AG04450 (cell line): ENCODE measurements at places on chromosomes 11 and 22.

- no peak for DNase-seq
These were observed 950.9 kb upstream of the CNTN5 start for GRCh38 chr11:98069861-98070260.

DNA sequence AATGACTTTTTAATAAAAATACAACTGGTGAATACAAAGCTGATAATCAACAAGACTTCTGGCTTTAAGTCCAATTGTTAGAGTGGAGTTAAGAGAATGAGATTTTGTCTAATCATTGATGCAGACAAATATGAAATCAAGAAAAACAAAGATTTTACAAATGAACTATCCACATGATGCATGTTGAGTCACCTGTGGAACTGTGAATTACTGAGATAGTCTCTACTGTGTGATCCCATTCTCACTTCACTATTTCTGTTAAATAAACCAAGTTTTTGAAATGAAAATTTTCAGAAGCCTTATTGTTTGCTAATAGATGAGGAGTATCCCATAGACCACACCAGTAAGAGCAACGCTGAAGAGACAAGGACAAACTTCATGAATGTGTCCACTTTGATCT is 8.4 kb upstream of the CTSC start:
- DNase-seq, result no peak

DNA sequence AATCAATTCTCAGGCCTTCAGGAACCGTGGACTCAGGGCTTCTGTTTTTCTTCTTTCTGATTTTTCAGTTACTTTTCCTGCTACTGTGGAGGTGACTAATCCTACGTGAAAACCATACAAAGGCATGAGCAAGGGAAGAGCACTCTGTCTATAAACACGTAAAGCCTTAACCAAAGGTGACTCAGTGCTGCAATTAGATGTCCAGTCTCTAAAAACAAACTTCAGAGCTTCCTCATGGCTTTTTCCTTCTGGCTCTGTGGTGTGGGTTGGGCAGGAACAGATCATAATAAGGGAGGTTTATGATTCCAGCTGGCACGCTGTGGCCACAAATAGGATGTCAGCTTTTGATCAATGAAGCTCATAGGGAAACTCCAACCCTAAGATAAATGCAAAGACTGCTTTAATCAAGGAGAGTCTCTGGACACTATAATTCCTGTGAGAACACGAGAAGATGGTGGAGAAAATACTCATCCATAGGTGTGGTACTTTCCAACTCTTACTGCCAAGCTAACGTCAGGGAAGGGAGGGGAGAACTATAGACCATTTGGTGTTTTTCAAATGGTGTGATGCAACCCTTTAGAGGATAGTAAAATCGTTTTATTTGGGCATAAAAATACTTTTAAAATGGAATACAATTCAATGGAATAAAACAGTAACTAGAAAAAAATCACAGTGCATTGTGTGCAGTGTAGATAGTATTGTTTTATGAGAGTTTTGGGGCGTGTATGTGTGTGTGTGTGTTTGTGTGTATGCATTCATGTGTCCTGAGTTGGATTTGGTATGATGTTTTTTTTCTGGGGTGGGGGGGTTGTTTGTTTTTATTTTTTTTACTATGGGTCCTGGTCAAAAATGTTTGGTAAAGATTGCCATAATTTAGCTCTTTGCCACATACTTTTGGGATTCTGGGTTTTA is at the start of gene NXPE2:
Gene NXPE2, plus strand, starts transcription at position 403 of the 912 bp plus-strand sequence. Its CDS starts 49 bp downstream, at position 452.
- DNase-seq, result peak; percentile 3

- DNase-seq, result no peak
These were observed 419.7 kb upstream of the CNTN5 start for GRCh38 chr11:98600786-98601773.

DNA sequence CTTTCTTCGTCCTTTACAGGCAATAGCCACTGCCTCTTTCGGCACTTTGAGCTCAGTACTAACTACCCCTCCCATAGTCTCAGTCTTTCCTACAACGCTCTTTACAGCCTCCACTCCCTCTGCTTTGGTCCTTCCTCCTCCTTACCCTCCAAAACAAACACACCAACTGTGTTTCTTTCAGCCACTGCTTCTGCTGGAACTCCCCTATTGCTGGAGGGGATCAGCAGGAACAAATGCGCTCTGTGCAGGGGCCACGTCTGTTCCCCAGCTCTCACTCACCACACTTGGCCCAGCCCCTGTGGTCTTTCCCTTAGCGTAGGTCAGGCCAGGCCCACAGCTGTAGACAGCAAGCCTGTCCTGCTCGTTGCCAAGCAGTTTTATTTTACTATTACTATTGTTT is 42.3 kb downstream of the PC start:
- no peak for DNase-seq

DNA sequence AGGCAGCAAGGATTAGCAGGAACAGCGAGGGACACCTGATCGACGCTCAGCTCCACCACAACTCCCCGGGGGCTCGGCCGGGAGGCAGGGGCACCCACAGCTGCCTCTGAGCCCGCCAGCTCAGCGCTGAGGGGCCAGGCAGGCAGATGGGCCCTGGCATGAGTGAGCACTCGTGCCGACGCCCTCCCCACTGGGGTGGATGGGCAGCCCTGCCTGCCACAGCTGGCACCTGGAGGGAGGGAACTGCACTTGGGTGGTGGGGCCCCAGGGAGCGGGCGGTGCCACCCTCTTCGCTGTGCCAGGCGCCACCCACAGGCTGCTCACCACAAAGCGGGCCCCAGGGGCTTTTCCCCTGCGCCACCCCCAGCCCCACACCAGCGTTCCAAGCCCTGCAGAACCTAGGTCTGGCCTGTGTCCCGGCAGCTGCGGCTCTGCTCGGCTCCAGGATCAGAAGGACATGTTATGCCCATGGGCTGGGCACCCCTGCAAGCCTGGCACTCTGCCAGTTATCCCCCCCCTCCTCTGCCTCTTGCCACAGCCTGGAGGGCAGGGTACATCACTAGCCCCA is 28.8 kb downstream of the WNT7B start:
- DNase-seq, result no peak

DNA sequence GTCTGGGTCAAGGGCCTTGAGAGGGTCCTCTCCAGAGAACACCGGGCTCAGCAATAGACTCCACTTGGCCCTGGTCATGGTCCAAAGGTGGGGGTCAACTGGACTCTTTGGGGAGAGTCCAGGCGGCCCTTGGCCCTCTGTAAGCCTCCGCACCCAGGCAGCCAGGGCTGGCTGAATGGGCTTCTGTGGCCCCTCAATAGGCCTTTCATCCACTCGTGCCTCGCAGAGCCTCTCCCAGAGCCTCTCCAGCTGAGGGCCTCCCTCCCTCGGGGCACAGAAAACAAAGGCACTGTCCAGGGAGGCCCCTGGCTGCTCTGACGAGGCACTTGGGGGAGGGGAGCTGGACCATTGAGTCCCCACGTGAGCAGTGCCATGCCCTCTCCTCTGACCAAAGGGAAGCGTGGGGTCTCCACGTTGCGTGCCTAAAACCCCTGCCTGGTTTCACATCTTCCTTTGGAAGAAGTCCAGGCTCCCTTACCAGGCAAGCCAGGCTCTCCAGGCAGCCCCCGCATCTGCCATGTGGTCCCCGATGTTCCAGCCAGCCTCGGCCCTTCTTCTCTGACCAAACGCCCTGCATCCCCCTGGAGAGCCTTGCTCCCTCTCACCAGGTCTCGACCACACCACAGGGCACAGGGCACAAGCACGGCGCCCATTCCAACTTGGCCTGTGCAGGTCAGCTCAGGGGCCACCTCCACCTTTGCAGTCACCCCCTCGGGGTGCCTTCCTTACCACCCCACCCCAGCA is 15.5 kb downstream of the KIAA0930 start:
- DNase-seq, result no peak

DNA sequence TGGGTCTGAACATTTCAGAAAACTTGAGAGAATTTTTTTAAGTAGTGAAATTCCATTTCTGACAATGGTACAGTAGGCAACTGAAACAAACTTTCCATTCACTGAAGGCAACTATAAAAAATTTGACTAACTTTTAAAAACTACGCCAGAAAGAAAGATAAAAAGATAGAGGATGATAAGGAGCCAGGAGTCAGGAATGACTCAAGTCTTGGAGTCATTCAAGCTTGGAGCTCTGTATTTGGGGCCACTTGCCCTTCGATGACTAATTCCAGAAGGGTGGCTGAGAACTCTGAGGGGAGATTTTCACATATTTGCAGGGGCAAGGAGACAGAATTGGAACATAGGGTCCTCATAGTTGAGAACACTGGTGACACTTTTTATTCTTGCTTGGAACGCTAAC is 1083.2 kb upstream of the CNTN5 start:
- DNase-seq, result no peak

DNA sequence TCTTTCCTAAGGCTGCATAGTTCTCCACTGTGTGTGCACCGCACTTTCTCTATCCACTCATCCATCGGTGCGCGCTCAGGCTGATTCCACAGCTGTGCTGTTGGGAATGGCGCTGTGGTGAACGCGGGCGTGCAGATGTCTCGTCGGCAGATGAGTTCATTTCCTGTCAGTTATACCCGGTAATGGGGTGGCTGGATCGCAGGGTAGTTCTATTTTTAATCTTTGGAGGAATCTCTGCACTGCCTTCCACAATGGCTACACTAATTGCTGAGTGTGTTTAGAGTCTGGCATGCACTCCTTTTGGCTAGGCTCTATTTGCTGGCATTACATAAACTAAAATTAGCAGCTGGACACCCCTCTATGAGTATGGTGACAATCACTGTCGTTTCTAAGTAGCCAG is 27.9 kb upstream of the KRTAP5-7 start:
- no peak for DNase-seq

DNA sequence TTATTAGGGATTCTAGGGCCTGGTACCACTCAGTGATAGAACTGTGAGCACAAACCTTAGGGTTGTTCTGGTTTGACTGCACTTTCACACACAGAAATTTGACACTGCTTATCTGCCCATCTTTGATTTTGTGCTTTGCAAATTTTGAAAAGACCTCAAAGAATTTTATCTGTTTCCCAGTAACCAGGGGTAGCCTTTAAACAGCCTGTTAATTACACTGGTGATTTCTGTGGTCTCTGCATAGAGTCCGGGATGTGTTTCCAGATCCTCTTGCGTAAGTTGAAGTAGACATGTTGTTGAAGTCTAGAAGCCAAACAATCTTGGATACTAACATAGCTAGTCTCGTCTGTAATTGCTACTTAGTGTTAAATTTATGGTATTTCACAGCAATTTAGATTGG is 75.3 kb downstream of the C22orf31 start:
- no peak for DNase-seq

DNA sequence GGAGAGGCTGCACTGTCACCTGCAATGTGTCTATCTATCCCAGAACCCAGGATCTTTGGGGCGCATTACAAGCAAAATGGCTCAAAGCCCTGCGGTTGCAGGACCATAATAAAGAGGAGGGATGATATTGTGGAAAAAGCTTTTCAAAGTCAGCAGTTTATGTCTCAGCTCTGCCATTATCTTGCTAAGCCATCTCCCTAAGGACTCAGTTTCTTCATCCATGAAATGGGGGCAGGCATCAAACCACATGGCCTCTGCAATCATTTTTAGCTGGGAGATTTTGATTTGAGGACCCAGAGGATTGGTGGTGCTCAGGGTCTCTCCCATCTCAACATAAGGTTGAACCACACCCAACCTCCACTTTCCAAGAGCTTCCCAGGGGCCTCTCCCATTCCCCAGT is 513.8 kb downstream of the MIAT start:
- DNase-seq, result no peak

DNA sequence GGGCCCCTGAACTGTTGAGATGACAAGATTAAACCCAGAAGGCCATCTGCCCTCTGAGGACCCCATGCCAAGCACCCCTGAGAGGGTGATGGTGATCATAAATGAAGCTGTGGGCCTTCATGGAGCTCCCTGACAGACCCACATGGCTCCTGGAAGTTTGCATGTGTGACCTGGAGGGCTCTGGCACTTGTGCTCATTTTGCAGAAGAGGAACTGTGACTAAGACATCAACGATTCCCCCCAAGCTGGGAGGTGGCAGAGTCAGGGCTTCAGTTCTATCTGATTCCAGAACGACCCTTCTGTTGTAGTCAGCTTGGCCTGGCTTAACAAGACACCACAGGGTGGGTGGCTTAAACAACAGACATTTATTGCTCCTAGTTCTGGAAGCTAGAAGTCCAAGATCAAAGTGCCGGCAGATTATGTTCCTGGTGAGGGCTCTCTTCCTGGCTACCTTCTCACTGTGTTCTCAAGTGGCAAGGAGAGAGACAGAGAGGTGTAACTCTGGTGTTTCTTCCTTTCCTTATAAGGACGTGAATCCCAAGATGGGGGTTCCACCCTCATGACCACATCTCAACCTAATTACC is 46.4 kb upstream of the CD82 start:
- no peak for DNase-seq
